Body of pancreas (tissue), 4 donors: ENCODE measurements at places on chromosomes 4 and X. TPM values are rescaled to one million over a fixed set of nuclear protein-coding genes. Genes with fewer than 3 reads are reported as not detected.

Gene SLC9A7
- total RNA-seq, result 6.2 TPM

DNA sequence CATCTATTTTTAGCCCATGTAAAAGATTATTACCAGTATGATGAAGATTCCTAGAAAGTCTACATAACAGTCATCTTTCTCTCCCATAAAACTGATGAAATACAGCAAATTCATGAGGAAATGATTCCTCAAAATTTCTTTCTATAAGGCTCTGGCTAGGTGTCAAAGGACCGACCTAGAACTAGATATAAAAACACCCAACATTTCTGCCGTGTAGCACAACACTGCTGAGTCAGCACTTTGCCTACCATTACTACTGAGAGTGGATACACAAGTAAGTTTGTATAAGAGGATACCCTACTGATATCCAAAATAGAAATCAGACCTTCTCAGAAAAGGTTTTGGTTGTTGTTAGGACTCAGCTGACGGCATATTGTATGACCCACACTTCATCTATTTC lies 24.7 kb downstream of the TMEM47 start:
- H3K4me1 ChIP-seq, result no peaks in the 10 kb centered on the region
- DNase-seq, result no peak
- H3K4me3 ChIP-seq, result no peak overlapping the region
- H3K36me3 ChIP-seq, result no peaks in the 10 kb centered on the region
- H3K27ac ChIP-seq, result no peak overlapping the region
- H3K27me3 ChIP-seq, result no peaks in the 10 kb centered on the region

- H3K4me1 ChIP-seq, result no peaks in the 10 kb centered on the region
- no peak for DNase-seq
- no peaks in the 10 kb centered on the region for H3K36me3 ChIP-seq
- no peak overlapping the region for H3K27ac ChIP-seq
Observed at GRCh38 chr4:114226968-114227760, 247.7 kb upstream of the ARSJ start.

GRCh38 chr4:77196866-77197265 lies 39.9 kb downstream of the CCNG2 start:
- H3K27ac ChIP-seq, result no peak overlapping the region
- H3K27me3 ChIP-seq, result no peaks in the 10 kb centered on the region
- DNase-seq, result no peak
- H3K4me1 ChIP-seq, result no peaks in the 10 kb centered on the region
- no peak overlapping the region for H3K4me3 ChIP-seq

DNA sequence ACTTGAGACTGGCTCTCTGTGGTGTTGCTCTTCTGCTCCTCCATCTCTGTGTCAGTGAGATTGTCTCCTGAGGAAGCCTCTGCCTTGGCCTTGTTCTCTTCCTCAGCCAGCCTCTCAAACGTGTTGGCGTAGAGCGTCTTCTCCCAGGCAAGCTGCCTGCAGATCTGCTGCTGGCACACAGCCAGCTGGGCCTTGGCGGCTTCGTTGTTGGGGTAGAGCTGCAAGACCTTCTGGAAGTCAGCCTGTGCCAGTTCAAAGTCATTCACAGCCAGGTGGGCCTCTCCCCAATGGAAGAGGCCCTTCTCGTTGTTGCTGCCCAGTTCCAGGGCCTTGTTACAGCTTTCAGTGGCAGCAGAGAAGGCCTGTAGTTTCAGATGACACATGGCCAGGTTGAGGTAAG lies 159.1 kb downstream of the NDST3 start:
- H3K36me3 ChIP-seq, result no peaks in the 10 kb centered on the region
- no peaks in the 10 kb centered on the region for H3K4me1 ChIP-seq
- H3K27ac ChIP-seq, result no peak overlapping the region
- H3K27me3 ChIP-seq, result no peaks in the 10 kb centered on the region
- no peak for DNase-seq

GRCh38 chr4:146857298-146857697 lies 88.4 kb downstream of the TTC29 start:
- no peaks in the 10 kb centered on the region for H3K36me3 ChIP-seq
- H3K4me1 ChIP-seq, result no peaks in the 10 kb centered on the region
- no peak for DNase-seq

- H3K36me3 ChIP-seq, result no peaks in the 10 kb centered on the region
- no peak overlapping the region for H3K4me3 ChIP-seq
- DNase-seq, result no peak
- H3K27me3 ChIP-seq, result no peaks in the 10 kb centered on the region
- no peak overlapping the region for H3K27ac ChIP-seq
Observed at GRCh38 chr4:43244688-43245382, 352.3 kb downstream of the GRXCR1 start.

- H3K4me3 ChIP-seq, result no peak overlapping the region
- H3K27me3 ChIP-seq, result no peaks in the 10 kb centered on the region
- H3K4me1 ChIP-seq, result no peaks in the 10 kb centered on the region
- no peaks in the 10 kb centered on the region for H3K36me3 ChIP-seq
- H3K27ac ChIP-seq, result no peak overlapping the region
Observed at GRCh38 chr4:109690690-109691410, 12.4 kb downstream of the CASP6 start.

DNA sequence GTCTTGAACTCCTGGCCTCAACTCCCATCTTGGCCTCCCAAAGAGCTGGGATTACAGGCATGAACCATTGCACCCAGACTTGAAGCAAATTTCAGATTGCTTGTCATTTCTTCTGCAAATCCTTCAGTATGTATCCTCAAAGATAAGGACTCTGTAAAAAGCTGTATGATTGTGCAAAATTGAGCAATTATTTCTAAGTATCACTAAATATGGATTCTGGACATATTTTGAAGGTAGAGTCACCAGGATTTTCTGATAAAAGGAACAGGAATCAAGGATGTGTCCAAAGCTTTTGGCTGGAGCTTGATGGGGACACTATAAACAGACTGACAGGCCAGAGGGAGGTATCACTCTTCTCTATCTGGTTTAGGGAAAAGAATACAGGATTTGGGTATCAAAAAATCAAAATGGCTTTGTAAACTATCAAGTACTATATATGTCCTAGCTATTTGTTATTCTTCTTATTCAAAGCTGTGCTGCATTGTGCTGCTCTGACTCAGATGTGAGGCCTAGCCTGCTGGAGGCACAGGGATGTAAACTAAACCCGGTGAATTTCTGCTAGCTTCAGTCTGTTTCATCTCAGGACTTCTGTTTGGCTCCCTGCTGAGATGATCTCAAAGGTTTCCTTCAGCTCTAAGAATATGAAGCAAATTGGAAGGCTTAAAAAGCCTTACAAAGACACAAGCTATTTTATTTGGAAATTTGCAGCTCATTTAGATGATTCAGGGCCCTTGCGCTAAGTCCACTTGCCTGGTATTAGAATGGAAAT lies 8.3 kb downstream of the RPS4X start:
- H3K27ac ChIP-seq, result no peak overlapping the region
- no peak overlapping the region for H3K4me3 ChIP-seq
- DNase-seq, result no peak
- H3K36me3 ChIP-seq, result peaks cover 9% of the 10 kb centered on the region

GRCh38 chr4:13546142-13546940 lies 2.0 kb upstream of the NKX3-2 start:
- H3K27ac ChIP-seq, result no peak overlapping the region
- H3K27me3 ChIP-seq, result peaks cover 73% of the 10 kb centered on the region
- H3K4me1 ChIP-seq, result peaks cover 51% of the 10 kb centered on the region
- H3K36me3 ChIP-seq, result no peaks in the 10 kb centered on the region

DNA sequence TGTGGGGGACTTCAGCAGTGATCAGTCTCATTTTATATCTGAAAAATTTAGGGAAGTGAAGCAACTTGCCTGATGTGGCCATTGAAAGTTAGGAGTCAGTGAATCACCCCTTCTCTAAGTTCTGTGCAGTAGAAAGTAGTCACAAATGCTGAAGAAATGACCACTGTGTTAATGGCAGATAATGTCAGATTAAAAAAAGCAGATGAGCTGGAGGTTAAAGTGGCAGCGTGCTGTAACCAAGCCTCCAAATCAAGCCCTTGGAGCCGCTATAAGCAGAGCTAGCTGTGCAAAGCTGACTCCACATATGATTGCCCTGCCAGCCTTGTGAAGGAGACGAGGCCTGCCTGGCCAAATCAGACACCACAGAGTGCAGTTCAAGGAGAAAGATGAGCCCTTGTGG lies 39.2 kb upstream of the PDE5A start:
- no peak for DNase-seq
- no peaks in the 10 kb centered on the region for H3K27me3 ChIP-seq
- H3K27ac ChIP-seq, result no peak overlapping the region
- H3K4me3 ChIP-seq, result no peak overlapping the region

GRCh38 chrX:9033586-9033985 lies 341 bp downstream of the FAM9B start:
- H3K4me1 ChIP-seq, result no peaks in the 10 kb centered on the region
- DNase-seq, result no peak
- no peaks in the 10 kb centered on the region for H3K27me3 ChIP-seq
- no peak overlapping the region for H3K27ac ChIP-seq
- no peak overlapping the region for H3K4me3 ChIP-seq
- no peaks in the 10 kb centered on the region for H3K36me3 ChIP-seq

DNA sequence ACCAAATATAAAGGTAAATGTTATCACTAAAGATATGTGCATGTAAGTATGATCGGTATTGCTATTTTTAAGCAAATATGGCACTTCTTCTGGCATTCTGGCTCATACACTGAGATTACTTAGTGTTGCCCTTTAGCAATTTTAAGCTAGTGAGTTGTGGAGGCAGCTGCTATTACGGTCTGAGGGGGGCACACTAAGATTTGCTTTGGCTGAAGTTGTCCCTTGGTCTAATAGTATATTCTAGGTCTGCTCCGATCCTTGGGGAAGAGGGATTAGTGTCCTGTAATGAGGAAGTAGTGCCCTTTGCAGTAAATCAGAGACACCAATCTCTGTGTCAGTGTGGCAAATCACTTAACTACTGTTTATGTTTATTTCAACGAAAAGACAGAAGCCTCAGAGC lies 196.5 kb upstream of the FTHL17 start:
- H3K27ac ChIP-seq, result peak overlapping the region; percentile 91
- H3K36me3 ChIP-seq, result no peaks in the 10 kb centered on the region
- peaks cover 14% of the 10 kb centered on the region for H3K4me1 ChIP-seq

Gene CXXC4
- total RNA-seq, result 3.9 TPM

Gene TCP11X2
- not detected for total RNA-seq

Gene TEX13B
- total RNA-seq, result not detected

Gene PDK3
- 20.2 TPM for total RNA-seq

- H3K4me3 ChIP-seq, result no peak overlapping the region
- no peak for DNase-seq
- no peaks in the 10 kb centered on the region for H3K36me3 ChIP-seq
- no peaks in the 10 kb centered on the region for H3K27me3 ChIP-seq
Observed at GRCh38 chr4:8477095-8477635, 36.6 kb downstream of the TRMT44 start.

DNA sequence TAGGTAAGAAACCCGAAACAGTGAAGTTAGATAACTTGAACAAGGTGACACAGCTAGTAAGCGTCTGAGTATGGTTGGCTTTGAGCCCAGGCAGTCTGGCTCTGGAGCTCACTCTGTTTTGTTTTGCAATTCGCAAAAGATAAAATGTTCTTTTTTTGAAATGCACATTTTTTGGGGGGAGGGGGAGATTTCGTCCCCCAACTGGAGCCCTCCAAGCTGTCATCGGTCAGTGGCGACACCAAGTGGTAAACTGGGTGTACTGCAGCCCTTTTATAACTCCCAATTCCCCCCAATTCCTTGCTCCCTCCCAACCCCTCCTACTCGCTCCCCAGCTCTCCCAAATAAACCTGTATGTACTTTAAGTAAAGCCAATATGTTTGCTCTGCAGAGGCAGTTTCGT lies 2.8 kb upstream of the CLCN5 start:
- H3K27me3 ChIP-seq, result no peaks in the 10 kb centered on the region
- H3K4me3 ChIP-seq, result no peak overlapping the region
- no peak overlapping the region for H3K27ac ChIP-seq
- peak; percentile 50 for DNase-seq

Gene P2RY10
- not detected for total RNA-seq

- H3K27ac ChIP-seq, result no peak overlapping the region
- H3K27me3 ChIP-seq, result no peaks in the 10 kb centered on the region
- H3K36me3 ChIP-seq, result no peaks in the 10 kb centered on the region
- DNase-seq, result no peak
- H3K4me3 ChIP-seq, result no peak overlapping the region
Observed at GRCh38 chr4:19304028-19304427, 947.7 kb upstream of the SLIT2 start.

DNA sequence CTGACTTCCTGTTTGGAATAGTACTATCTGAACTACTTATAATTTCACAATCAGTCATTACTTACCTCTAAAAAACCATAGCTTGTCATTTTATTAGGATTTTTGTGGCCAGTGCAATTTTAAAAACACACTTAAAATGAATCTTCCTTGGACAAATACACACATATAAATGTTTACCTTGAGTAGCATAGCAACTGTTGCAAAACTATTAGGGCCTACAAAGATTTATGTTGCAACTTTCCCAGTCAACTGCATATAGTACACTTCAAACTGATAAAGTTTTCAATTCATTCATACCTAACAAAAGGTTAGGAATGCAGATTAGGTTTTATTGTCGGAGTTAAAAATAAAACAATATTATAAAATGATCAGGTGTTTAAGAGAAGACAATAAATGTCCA lies 193.0 kb downstream of the PDGFC start:
- H3K27ac ChIP-seq, result no peak overlapping the region
- no peak overlapping the region for H3K4me3 ChIP-seq

Gene MAGEA11
- not detected for total RNA-seq

- peaks cover 92% of the 10 kb centered on the region for H3K4me1 ChIP-seq
- no peaks in the 10 kb centered on the region for H3K27me3 ChIP-seq
- H3K27ac ChIP-seq, result peak overlapping the region; percentile 85
Observed at GRCh38 chrX:107729558-107730297, 45.9 kb downstream of the TSC22D3 start.

- H3K4me3 ChIP-seq, result no peak overlapping the region
- H3K4me1 ChIP-seq, result peaks cover 14% of the 10 kb centered on the region
- no peak overlapping the region for H3K27ac ChIP-seq
- DNase-seq, result no peak
- no peaks in the 10 kb centered on the region for H3K36me3 ChIP-seq
Observed at GRCh38 chr4:78592088-78592783, 40.7 kb downstream of the ANXA3 start.

Gene CASP3
- total RNA-seq, result 6.5 TPM

DNA sequence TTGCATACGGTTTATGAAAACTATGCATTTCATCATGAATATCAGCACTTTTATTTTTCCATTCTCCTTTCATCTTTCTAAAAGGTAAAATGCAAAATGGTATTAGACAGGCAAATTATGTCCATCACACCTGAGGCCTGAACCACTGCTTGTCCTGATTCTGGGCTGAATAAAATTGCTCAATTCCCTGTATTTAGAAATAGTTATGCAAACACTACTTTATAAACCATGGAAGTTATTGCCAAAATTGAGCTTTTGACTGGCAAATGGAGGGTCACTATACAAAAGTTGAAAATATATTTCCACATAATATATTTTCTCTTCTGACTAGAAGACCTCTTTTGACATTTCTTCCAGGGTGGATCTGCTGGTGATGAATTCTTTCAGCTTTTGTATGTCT lies 21.1 kb downstream of the FAM47E start:
- DNase-seq, result no peak
- H3K27me3 ChIP-seq, result no peaks in the 10 kb centered on the region
- no peaks in the 10 kb centered on the region for H3K36me3 ChIP-seq
- no peaks in the 10 kb centered on the region for H3K4me1 ChIP-seq

Gene DSPP
- total RNA-seq, result not detected
